ENCODE measurements at places on chromosomes 5 and 9.
A peak's percentile ranks its signal among the peaks of the same experiment; 100 is the strongest.

GRCh38 chr5:109141222-109142200 is 268.3 kb downstream of the PJA2 start:
- no peak for DNase-seq

- no peak for DNase-seq
Measured at GRCh38 chr9:3507395-3508077, 18.3 kb downstream of the RFX3 start.

GRCh38 chr5:1112596-1113331 is 901 bp upstream of the SLC12A7 start:
- DNase-seq = no peak

DNA sequence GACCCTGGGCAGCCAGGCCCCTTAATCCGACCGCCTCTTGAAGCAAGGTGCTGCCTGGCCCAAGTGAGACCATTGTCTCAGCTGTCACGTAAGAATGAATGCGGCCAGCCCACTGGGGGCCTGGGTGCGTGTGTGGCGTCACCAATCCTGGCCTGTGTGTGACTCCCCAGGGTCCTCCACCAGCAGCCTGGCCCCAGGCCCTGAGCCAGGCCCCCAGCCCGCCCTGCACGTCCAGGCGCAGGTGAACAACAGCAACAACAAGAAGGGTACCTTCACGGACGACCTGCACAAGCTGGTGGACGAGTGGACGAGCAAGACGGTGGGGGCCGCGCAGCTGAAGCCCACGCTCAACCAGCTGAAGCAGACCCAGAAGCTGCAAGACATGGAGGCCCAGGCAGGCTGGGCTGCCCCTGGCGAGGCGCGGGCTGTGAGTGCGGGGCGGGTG is 124.2 kb downstream of the WNK2 start:
- DNase-seq = no peak

DNA sequence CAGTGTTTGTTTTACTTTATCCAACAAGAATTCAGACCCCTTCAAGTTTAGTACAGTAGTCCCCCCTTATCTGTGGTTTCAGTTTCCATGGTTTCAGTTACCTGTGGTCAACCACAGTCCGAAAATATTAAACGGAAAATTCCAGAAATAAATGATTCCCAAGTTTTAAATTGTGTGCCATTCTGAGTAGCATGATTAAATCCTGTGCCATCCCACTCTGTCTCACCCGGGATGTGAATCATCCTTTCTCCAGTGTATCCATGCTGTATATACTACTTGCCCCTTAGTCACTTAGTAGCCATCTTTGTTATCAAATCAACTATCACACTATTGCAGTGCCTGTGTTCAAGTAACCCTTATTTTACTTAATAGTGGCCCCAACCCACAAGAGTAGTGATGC is 153.8 kb upstream of the RASA1 start:
- no peak for DNase-seq

GRCh38 chr5:102916109-102916508 is 161.0 kb downstream of the PAM start:
- no peak for DNase-seq

DNA sequence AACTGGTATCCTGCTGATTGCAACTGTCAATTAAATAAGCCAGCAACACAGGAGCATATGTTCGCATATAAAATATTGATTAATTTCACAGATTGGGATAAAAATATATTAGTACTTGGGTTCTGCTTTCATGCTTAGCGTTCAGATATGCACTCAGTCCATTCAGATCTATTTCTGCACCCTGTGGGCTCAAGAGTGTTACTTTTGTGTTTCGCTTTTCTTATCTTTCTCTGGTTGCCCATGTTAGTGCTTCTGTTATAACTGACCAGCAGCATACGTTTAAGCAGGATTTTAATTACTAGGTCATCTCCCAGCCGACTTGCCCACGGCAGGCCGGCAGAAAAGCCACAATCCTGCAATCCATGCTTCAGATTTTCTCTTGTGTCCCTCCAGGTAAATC is 289.1 kb downstream of the EBF1 start:
- DNase-seq = no peak

- peak; percentile 10 for DNase-seq
Measured at GRCh38 chr5:180599981-180600553, 8.8 kb upstream of the SCGB3A1 start.

GRCh38 chr5:39016587-39017275 is 57.5 kb downstream of the RICTOR start:
- no peak for DNase-seq

DNA sequence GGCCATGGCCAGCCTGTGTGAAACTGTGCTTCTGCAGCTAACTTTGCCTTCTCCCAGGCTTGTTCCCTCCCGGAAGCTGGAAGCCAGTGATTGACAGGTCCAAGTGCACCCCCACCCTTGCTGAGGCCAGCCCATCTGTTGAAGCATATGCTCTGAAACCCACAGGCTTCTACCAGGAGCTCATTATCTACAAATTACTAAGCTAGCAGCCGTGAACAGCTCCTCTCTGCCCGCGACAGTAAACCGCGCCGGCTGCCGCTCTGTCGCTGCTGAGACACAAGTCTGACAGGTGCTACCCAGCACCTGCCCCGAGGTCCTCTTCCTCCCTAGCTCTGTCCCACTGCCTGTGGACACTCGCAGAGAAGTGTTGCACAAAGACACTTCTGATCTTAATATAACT is 490.9 kb downstream of the GADD45G start:
- DNase-seq = no peak

- DNase-seq = no peak
Measured at GRCh38 chr9:22278426-22278825, 168.2 kb upstream of the DMRTA1 start.

GRCh38 chr5:112491257-112491656 is 72.2 kb upstream of the EPB41L4A start:
- no peak for DNase-seq

DNA sequence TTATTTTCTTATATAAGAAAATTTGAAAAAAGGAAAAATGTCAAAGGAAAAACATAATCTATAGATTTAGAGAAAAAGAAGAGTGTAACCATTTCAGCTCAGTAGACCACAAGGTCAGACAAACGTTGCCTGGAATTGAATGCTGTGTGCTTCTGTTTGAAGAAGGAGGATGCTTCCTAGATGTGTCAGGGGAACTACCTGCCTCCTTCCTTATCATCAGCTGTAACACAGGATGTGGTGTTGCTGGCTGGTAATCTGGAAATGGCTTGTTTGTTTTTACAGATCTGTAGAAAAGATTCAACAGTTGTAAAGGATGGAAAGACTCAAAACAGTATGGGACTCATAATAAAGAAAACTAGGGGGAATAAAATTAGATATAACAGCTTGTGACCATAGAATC is 160.7 kb upstream of the MEF2C start:
- DNase-seq = no peak

GRCh38 chr5:53446908-53447307 is 33.5 kb upstream of the FST start:
- DNase-seq = no peak

- no peak for DNase-seq
Measured at GRCh38 chr5:116455061-116455460, 119.6 kb downstream of the SEMA6A start.

DNA sequence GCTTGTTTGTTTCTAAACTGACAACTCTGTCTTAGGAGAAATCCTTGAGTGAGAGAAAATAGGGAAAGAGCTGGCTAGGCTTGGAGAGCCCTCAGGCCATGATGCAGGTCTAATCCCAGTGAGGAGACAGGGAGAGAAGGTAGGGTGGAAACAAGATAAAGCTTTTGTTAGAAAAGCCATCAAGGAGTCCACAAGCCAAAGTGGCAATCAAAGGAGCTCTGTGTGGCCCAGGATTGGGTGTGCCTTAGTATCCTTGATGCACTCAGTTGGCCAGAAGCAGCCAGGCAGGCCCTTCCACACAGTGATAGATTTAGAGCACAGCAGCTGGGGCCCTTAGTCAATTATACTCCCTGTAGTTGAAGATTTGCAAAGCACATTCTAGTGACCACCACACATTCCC is 73.9 kb downstream of the ALDH7A1 start:
- no peak for DNase-seq

DNA sequence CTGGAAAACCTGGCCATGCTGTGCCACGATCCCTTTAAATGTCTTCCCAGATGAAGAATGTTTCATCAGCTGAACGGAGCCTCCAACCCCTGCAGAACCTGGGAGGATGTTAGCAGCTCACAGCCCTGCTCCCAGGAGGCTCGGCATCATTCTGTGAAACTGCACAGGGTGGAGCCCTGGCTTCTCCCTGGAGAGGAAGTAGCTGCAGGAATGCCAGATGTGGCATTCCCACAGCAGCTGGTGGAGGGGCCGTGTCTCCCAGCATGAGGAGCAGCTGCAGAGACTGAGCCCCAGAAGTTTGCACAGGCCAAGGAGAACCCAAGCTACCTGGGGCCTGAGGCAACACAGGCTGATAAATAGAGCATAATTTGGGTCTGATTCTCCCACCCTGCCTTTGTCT is 165.8 kb upstream of the MAP3K1 start:
- DNase-seq = no peak

DNA sequence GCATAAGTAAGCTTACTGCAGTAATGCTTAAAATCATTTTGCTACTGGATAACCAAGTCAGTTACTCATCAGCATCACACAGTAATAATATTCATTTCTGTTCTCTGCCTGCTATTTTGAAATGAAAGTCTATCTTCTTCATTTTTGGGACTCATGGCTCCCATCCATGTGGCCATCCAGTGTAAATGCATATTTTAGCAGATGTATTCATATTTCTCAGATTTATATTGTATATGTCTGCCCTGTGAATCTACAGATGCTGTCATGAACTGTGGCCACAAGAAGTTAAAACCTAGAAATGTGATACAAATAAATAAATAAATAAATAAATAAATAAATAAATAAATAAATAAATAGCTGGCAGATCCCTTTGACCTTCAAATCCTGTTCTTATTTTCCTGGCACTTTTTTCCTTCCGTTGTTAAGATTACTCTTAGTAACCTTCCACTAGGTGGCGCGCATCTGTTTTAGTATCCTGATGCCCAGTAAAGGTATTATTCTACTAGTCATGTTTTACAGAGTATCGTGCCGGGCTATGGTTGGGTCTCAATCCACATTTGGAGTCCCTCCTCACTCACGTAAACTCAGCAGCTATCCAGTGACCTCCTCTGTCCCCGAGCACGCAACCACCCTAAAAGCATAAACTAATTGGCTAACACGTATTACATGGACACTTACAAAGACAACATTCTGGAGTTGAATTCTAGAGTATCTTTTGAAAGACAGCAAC is 79.2 kb upstream of the IL7R start:
- no peak for DNase-seq
